ENCODE measurements at places on chromosomes 2 and 18.

DNA sequence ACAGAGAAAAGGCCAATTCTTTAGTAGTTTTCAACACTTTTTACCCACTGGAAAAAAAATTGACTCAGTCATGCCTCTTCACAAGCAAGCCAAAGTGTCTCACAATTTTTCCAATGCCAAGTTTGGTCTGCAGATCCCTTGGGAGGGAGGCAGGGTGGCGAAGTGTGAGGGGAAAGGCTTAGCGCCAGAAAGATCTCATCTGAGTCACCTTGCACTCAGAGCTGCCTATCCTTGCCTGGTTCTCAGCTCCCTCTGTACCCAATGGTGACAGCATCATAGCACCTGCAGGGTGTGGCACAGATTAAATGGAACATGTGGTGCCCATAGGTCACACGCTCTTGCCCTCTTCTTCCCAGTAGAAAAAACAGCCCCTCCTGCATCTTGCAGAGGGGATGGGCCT lies 55.2 kb upstream of the GYPC start:
- no peak for DNase-seq

GRCh38 chr2:227870710-227871374 lies 589 bp upstream of the DAW1 start:
- peak; percentile 80 for DNase-seq

DNA sequence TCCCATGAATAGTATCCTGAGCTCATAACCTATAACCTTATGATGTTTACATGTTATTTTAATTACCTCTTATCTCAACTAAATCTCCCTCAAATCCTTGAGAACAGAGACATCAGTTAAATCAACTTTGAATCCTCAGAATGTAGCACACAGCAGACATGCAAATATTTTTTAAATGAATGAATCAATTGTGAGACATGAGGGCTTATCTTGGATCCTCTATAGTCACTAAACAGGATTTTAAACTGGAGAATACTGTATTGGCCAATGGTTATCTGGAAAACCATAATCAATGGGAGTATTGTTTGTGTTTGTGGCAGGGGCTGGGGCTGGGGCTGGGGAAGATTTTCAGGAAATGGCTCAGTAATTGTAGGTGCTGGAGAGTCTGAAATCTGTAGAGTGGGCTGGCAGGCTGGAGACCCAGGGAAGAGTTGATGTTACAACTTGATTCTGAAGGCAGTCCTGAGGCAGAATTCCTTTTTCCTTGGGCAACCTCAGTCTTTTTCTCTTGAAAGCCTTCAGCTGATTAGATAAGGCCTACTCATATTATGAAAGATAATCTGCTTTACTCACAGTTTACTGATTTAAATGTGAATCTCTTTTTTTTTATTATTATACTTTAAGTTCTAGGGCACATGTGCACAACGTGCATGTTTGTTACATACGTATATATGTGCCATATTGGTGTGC lies 106.3 kb downstream of the NCOA1 start:
- no peak for DNase-seq

DNA sequence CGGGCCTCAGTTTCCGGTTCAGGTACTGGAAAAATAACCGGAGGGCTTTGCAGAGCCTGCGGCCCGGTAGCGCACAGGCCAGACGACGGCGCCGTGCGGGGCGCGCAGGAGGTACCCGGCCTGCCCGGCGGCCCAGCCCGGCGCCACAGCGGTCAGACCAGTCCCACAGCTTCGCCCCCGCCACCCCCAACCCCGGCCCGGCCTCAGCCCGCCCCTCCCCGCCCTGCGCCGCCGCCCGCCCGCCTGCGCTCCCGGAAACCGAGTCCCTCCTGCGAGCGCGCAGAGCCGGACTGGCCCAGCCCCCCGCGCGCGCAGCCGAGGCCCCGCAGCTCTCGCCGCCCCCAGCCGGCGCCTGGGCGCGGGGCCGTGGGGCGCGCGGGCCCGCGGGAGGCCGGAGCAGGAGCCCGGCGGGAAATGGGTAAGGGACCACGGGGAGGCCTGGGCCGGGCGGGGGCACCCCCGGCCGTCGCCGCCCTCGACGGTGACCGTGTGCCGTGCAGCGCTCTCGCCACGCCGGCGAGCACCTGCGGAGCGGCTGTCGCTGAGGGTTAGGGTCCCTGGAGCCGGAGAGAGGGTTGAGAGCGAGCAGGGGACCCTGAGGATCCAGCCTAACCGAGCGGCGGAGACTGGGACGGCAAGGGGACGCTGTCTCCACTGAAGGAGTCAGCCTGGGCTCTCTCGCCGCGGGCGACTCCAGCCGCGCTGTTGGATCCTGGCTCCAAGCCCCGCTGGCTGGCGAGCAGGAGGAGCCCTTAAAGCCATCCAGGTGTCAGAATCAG lies 16.5 kb upstream of the PSD4 start:
- no peak for DNase-seq

DNA sequence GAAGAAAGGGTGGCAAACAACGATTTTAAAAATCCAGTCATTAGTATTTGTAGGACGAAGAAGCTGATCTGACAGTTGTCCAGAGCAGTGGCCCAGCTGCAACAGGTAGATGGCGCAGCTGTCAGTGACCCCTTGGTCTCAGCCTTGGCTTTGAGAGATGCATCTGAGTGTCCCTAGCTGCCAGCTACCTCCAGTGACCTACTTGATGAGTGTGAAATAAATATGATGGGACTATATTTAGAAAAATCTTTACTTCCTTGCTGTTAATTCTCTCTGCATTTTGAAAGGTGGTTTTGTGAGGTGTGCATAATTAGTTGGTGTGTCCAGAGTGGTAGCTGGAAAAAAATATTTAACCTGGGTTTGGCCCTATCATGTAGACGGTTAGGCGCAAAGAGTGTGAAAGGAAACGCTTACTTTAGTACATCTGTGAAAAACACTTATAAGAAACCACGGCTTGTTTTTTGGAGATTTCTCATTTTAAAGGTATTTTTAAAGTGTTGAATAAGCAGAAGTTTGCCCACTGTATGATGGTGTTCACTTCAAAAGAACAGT lies 963 bp downstream of the INPP1 start:
- DNase-seq: no peak

DNA sequence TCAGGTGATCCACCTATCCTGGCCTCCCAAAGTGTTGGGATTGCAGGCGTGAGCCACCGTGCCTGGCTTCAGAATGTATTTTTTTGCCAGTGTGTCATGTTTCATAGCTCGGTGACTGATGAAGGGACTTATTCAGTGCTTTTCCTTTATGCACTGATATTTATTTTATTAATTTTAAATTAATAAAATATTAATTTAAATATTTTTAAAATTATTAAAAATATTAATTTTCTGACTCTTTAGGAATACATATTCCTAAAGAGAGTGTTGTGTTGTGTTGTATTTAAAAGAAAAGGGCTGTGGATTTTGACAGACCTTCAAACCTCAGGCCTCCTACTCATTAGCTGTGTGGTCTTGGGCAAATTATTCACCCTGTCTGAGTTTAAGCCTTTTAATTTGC lies 22.3 kb downstream of the RAB27B start:
- no peak for DNase-seq

DNA sequence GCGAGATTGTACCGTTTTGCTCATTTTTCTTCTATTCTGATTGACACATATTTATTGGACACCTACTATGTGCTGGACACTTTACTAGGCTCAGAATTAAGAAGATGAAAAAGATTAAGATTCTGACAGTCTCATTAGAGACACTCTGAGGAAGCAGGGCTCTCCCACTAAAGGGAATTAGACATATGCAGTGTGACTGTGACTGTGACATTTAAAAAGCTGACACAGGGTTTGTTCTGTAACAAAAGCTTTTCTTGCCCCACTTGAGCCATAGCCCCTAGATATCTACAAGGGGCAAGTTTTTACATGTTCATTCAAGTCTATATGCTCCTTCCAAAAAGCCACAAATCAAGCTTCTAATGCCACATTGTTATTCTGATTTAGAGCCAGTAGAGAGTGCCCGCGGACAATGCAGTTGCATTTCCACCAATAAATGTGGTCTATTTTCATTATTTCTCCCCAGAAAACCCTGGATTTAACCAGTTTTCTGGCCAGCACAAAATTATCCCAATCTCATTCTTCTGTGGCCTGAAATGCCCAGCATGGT lies 9.8 kb downstream of the ARHGAP25 start:
- no peak for DNase-seq

DNA sequence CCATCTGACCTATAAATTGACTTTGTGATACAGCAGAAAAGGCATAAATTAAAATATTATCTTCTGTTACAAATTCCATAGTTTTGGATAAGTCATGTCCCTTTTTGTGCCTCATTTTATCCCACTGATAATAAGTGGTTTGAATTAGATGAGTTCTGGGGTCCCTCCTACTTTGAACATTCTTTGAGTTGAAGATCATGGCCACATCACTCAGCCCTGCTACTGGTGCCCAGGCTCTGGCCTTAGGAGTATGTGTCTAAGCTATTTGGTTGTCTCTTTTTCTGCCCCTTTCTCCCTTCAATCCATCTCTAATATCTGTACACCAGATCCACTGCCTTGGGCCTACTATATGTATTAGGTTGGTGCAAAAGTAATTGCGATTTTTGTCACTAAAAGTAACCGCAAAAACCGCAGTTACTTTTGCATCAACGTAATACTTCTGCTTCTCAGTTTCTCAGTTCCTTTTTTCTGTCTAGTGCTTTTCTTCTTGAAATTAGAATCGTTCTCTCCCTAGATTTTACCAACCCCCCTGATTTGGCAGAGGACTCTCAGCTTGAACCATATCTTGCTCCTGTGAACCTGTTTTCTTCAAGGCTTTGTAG lies 362.5 kb upstream of the TNP1 start:
- no peak for DNase-seq

DNA sequence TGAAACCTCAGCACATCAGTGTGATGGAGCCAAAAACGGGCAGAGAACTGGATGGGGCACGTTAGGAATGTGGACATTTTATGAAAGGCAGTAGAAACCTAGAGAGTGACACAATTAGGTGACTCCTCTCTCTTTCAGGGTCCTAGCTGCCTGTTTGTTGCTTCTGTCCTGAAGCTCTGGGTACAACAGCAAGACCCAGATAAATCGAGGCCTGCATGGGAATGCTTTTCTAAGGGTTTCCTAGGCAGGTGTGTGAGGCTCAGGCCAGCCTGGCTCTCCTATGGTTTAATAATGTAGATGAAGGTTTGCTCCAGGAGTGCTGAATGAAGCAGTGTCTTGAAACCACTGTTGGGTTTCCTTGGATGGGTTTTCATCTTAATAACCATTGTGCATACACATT lies 517.1 kb upstream of the RAB6C start:
- DNase-seq: no peak

DNA sequence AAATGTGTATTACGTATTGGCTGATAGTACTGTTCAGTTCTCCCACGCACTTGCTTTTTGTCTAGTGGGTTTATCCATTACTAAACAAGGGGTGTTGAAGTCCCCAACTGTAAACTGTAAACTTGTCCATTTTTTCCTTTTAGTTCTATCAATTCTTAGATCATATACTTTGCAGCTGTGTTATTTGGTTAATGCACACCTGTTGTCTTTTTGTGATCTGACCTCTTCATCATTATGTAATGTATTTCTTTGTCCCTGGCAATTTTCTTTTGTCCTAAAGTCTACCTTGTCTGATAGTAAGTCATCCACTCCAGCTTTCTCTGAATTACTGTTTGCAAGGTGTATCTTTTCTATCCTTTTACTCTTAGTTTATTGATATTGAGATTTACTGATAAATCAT lies 21.9 kb downstream of the MCEE start:
- DNase-seq: no peak

DNA sequence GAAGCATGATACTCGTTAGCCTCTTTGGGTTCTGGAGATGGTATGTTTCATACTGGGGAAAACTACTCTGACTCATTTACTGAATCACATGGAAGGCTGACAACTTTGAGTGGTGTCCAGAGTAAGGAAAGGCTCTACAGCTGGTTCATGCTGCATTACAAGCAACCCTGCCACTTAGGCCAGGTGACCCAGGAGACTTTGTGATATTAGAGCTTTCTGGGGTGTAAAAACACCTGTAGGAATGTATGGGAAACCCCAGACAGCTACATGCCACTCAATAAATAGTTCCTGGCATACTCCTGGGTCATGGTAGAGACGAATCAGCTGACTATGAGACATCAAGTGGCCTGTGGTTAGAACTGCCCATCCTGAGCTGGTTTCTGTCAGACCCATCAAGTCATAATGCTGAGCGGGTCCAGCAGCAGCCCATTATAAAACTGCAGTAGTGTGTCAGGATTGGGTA lies 21.3 kb upstream of the TCF7L1 start:
- DNase-seq: no peak
